ENCODE measurements at places on chromosomes 1 and 21. TPM values are rescaled to one million over a fixed set of nuclear protein-coding genes. Genes with fewer than 3 reads are reported as not detected.

- no peak for DNase-seq
These were observed 30.5 kb downstream of the SDC3 start for GRCh38 chr1:30878016-30878415.

DNA sequence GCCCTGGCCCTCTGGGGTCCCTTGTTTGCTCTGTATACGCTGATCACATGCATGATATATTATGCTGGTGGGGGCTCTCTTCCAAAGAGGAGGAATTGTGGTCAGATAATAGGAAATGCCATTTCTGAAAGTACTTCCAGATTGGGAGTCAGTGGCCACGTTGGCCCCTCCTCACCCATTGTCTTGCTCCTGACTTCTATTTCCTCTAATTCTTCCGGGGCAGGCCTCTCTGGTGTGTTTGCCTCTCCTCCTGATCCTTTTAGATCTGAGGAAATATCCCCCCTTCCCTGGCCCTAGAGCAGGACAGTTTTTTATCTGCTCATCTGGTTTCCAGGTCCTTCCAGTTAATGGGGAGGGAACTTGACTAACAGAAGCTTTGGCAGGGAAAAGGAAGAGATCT, 2.9 kb downstream of the VANGL2 start:
- DNase-seq, result no peak

CD164L2 gene
- total RNA-seq, result not detected

TOR1AIP1 gene
- 106 TPM for total RNA-seq

PLA2G2D gene
- total RNA-seq, result not detected

Data from thoracic aorta (tissue), 2 donors.